ENCODE measurements at places on chromosomes 5 and 9.

DNA sequence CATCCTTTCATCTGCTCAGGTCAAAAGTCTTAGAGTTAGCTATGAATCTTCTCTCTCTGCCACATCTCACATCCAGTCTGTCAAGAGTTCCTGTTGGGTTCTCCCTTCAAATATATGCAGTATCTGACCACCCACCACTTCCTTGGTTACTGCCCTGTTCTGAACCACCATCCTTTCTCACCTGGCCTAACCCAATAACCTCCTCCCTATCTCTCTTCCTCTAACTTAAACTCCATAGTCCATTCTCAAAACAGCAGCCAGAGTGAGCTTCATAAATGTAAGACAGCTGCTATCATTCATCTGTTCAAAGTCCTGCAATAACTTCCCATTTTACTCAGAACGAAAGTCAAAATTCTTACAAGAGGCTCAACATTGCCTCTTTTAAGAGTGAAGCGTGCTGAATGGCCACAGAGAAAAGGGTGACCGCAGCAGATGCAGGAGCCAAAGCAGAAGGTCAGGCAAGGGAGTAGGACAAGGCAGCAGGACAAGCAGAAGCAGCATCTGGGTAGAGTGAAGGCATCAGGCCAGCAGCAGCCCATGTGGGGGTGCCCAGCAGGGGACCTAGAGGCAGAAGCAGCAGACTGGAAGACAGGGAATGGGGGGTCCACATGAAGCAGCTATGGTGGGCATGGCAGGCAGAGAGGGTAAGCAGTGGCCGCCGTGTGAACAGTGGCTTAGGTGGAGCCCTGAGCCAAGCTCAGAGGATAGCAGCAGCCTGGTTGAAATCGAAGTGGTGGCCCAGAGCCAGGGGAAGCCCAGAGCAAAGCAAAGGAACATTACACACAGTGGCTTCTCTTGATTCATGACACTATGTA is 39.3 kb upstream of the CDC42SE2 start:
- no peak for DNase-seq

- DNase-seq = no peak
These were observed 98.9 kb downstream of the F2RL2 start for GRCh38 chr5:76524101-76524835.

DNA sequence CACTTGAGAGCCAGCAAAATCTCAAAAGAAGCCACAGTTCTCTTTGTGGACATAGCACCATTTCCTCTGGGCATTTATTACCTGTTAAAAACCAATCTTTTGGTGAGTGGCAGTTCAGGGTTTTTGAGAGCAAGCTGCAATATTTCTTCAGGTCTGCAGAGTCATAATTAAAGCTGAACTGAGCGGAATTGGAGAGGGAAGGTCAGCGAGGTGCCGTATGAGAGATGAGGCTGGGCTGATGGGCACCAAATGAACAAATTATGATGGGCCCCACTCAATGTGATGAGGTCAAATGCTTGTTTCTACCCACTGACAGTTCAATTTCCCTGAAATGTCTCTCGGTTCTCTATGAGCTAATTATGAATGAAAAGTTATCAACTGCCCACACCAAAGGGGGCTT is 231.9 kb downstream of the AP3B1 start:
- no peak for DNase-seq

DNA sequence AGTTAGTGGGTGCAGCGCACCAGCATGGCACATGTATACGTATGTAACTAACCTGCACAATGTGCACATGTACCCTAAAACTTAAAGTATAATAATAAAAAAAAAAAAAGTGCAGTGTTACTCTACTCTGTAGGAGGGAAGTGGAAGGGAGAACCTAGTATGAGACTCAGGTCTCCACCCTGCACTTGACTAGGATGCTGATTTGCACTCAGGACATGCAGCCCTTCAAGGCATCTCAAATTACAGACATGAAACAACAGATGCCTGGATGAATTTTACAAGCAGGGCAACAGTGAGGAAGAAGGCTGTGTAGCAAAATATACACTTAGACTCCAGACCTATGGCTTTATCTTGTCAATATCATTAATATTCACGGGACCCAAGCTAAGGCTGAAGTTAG is 16.5 kb downstream of the TRIM32 start:
- DNase-seq = no peak

GRCh38 chr9:15256426-15256825 is 50.6 kb downstream of the TTC39B start:
- DNase-seq = no peak

- DNase-seq = no peak
These were observed 825.5 kb downstream of the TLR4 start for GRCh38 chr9:118529624-118530214.

DNA sequence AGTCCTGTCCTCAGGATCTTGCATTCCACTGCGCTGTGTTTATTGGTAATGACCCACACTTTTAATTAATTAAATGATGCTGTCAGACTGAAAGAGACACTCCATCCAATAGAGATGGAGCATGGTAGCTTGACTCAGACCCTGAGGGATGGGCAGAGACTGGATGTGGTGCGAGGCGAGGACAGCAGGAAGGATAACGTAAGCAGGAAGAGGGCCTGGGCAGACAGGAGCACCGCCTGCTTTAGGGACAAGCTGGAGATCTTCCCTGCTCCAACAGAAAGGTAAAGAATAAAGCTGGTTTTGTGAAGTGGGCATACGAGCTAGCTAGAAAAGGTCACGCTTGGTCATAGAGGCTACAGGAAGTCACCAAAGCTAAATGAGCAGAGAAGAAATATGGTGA is 3.6 kb upstream of the DOCK8 start:
- no peak for DNase-seq

- DNase-seq = no peak
These were observed 21.2 kb upstream of the MARCHF3 start for GRCh38 chr5:127051591-127051990.

- DNase-seq = no peak
These were observed 10.6 kb downstream of the NDFIP1 start for GRCh38 chr5:142119051-142119625.

DNA sequence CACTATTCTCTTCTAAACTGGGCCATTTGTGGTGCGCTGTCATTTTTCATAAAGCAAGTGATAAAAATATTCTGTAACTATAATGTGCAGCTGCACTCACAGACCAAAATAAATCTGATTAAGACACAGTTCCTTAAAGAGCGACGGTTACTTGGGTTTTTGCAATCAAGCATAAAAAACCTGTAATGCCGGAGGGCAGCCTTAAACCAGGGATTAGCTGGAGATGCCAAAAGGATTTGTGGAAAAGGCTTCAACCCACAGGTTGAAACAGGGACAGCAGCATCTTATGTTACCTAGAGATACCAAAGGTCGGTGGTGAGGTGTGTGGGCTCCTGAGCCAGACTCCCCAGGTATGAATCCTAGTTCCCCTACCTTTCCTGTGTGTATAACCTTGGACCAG is 49.3 kb downstream of the CTNND2 start:
- DNase-seq = no peak

DNA sequence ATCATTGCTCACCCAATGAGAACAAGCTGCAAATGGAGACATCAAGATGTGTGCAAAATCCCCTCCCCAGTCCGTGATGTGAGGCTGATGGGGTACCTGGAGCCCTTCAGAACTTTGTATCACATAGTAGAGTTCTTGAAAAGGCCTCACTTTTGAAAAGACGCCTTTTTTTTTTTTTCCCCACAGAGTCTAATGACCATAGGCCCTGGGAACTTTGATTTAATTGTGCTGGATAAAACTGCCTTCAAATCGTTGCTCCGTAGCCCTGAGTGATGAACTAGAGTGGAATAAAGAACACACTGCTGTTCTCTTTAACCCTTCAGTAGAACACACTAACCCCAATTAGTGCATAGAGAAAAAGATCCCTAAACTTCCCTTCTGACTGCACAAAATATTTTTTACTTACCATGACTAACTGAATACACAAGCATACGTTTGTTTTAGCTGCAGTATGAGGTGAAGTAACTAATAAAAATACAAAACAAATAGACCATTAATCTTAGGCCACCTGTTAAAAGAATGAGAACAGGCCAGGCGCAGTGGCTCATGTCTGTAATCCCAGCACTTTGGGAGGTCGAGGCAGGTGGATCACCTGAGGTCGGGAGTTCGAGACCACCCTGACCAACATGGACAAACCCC is 15.1 kb downstream of the PSAT1 start:
- no peak for DNase-seq

- no peak for DNase-seq
These were observed 26.2 kb downstream of the DMRT3 start for GRCh38 chr9:1002678-1003077.

DNA sequence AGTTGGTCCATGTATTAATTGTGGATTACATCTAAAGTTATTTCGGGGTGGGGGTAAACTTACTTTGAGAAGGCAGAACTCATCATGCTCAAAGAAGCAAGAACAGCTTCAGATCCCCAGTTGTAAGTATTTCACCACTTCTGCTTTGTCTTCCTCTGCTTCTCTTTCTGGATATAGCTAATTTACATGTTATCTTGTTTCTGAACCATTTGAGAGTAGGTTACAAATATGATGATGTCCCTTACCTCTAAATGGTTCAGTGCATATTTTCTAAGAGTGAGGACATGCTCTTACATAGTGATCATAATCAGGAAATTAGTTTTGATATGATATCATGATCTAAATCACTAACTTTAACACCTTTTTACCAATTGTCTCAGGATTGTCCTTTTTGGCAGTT is 11.9 kb downstream of the TRIO start:
- no peak for DNase-seq

DNA sequence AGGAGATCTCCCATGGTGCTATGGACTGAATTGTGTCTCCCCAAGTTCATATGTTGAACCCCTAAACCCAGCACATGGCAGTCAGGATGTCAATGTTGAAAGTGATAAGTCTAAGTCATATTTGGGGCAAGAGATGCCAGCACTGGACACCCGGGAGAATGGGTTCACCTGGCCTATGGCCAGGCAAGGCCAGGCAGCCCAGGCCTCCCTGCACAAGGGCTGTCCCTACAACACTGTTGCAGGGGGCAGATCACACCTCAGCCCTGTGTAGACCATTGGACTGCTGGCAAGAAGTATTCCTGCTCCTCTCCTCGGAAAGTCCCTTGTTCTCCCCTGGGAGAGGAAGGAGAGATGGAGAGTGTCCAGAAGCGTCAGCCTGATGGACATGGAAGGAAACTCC is 240.5 kb downstream of the GADD45G start:
- DNase-seq = no peak

DNA sequence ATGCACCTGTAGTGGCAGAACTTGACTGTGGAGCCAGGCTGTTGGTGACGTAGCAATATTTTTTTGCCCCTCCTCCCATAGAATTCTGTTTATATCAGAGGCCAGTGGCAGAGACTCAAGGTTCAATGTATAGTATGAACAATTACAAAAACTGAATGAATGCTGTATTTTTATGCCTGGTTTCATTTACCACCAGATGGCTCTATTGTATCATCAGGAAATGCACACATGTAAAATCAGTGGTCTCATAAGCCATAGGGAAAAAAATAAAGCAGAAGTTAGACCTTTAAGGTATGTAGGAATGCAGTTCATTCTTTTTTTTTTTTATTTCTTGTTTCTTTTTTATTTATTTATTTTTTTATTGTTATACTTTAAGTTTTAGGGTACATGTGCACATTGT is 43.6 kb downstream of the CCDC192 start:
- DNase-seq = no peak

GRCh38 chr9:88814577-88814976 is 176.7 kb upstream of the S1PR3 start:
- DNase-seq = no peak

DNA sequence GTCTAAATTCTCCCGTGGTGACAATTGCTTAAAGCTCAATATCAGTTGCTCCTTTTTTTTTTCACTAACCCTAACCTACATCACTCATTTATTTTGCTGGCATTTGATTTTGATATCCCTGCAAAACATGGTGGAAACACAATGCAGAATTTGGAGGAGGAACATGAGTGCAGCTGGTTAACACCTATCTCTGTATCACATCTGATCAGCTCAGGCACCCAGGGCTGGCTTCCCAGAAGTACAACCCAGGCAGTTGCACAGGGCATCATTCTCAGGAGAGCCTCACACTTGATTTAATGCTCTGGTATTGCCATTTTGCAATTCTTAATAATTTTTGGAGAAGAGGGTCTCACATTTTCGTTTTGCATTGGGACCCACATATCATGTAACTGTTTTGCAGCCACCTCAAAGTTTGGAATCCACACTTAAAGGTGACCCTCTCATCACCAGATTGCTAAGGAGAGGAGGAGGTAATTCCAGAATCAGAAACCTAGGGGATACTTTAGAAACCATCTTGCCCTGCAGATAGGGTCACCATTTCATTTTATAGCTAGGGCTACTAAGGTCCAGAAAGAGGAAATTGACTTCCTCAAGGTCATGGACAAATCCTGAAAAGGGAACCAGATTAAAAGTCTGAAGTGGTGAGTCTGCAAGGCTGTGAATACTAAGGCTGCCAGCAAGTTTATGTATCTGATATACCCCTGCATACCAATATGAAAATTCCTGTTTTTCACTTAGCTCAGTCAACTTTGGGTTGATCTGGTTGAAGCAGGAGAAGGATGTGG is 19.3 kb upstream of the ADAM19 start:
- no peak for DNase-seq

DNA sequence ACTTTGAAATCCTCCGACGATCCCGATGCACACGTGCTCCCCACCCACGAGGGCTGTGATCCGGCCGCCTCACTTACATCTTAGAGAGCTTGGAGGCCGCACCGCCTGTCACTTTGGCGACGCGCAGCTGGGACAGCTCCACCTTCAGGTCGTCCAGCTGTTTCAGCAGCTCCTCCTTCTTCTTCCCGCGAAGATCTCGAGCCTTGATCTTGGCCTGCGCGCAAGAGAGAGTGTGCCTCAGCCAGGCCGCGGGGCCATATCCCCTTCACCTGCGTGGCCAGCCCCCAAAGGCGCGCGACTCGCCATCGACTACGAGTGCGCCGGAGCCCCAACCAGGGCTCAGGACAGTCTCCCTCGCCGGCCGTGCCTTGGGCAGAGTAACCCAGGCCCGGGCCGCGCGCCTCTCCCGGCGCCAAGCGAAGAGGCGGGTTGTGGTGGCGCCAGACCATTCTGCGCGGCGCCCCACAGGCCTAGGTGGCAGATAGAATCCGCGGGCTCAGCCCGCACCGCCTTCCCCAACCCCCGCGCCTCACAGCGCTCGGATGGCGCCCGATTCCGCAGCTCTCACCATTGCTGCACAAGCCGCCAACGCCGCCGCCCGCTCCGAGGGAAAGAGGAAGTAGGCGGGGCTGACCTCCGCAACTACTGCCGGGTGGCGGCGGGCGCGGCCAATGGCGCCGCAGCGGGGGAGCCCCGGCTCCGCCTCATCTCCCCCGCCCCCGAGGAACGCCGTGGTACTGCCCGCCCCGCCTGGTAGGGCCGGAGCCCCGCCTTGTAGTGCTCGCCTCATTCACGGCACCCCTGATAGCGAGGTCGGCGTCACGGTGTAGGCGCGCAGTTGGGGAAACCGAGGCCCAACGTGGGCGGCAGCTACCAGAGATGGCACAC is at the start of the genes ARPC5L and RPL35:
ARPC5L (plus strand) TSS at position 789 of the 888 bp plus-strand sequence. CDS start 7,161 bp downstream, outside the sequence.
RPL35 (minus strand) TSS at position 616 of the 888 bp plus-strand sequence; CDS start at position 571, 45 bp downstream.
- DNase-seq = peak; percentile 82

GRCh38 chr5:129978270-129978669 is 74.0 kb downstream of the CHSY3 start:
- no peak for DNase-seq

DNA sequence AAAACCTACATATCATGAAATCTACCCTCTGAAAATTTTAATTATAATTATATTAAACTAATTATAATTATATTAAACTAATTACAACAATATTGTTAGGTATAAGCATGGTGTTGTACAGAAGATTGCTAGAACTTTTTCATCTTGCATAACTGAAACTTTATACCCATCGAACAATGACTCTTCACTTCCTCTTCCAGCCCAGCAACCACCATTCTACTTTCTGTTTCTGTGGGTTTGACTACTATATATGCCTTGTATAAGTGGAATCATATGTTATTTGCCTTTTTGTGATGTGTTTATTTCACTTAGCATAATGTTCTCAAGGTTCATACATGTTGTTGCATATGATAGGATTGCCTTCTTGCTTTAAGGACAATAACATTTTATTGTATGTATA is 274.2 kb upstream of the CCNH start:
- no peak for DNase-seq

All from stimulated activated CD8-positive, alpha-beta memory T cell treated with anti-CD3 and anti-CD28 coated beads, Interleukin-4, amount 100 ng/mL, for 1 hour (primary cell).